Activated naive CD4-positive, alpha-beta T cell treated with Interleukin-2 at 50 U/mL for 16 hours (primary cell): ENCODE measurements at places on chromosomes 6 and 20.

GRCh38 chr6:97040355-97040860 is 115.9 kb downstream of the KLHL32 start:
- DNase-seq, result no peak

DNA sequence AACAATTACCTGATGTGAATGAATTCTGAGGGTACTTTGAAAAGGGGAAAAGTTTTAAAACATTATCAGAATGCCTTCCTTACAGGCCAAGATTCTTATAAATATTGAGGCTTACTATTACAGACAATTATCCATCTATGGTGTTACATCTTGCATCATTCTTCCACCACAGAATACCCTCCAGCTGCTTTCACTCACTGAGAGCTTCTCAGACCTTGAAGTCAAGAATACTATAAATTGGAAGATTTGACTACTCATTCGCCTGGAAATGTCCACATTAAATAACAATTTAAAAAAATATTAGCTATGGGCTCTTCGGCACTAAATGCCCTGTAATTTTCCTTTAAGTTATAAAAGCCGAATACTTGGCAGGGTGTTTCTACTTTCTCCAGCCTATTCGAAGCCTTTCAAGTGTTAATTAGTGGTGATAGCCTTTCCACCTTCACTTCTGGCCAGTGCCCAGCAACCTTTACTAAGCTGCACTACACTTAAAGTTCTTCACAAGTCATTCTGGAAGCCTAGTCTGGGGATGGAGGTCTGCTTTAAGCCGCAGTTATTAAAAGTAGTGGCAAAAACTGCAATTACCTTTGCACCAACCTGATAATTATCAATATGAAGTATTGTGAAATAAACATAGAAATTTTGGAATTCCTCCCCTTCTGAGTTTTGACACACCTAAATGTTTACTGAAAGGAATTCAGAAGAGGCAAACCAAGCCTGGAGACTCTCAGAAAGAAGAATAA is 100.9 kb downstream of the BMP5 start:
- no peak for DNase-seq

DNA sequence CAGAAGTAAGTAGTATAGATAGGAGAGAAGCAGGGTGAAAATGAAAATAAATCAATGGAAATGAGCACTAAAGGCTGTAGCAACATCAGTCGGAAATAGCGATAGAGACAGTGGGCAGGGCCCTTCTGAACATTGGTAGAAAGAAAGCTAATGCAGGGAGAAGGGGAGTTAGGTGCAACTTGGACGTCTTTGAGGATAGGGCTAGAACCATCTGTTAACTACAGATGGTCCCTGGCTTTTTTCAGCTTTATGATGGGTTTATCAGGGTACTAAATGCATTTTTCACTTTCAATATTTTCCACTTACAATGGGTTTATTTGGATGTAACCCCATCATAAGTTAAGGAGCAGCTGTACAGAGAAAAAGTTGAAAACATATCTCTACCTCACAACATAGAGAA is 72.8 kb upstream of the CNR1 start:
- DNase-seq, result no peak

DNA sequence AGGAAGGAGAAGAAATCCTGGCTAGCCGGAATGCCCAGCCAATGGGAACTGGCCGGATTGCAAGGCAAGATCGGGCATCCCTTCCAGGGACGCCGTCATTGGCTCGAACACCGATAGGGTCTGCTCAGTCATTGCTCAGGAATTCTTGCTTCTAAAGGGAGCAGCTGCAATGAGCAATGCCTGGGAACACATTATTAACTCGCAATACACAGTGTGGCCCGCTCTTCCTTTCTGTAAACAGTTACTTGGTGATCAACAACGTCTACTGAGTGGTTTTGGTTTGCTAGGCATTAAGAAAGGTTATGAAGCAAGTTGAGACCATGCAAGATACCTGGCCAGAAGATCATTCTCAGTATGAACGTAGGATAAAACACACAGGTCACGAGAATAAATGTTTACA is 165.4 kb upstream of the CITED2 start:
- DNase-seq, result no peak

DNA sequence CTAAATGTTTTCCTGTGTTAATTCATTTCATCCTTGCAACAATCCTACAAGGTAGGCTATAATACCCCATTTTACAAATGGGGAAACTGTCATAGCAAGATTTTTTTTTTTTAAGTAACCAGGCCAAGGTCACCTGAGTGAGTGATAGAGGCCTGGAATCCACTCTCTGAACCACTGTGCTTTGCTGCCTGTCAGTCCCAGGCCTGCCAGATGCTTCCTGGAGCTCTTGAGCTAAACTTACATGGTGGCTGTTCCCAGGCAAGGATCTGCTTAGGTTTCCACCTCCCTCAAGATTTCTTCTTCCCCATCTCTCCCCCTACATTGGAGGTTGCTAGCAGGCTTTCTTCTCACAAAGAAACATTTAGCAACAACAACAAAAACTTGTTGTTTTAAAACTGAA is 32.7 kb upstream of the RNF8 start:
- DNase-seq, result no peak

DNA sequence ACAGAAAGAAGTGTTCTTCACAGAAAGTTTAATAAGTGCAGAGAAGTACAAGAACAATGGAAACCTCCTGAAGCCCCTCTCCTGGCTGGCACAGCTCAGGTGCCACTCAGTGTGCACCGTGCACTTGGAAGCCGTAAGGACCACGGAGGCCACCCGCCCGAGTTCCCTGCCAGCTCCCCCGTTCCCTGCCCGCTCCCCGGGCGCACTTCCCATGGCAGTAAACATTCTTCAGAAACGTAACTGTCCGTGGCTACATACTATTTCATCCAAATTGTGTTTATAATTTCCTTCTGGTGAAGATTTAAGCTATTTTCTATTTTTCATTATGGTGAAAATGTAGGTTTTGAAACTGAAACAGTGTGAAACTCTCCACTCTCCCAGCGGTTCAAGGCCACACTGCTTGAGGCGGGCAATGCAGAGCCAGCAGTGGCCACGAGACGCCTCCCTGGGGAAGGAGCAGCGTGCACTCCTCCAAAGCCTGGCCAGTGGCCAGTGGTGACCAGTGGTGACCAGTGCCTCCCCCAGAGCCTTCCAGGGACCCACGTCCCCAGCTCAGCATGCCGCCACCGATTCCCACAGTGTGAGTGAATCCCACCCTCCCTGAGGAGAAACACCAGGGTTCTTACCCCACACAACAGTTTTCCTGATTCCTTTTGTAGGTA is 46.4 kb downstream of the TAF4 start:
- DNase-seq, result no peak

DNA sequence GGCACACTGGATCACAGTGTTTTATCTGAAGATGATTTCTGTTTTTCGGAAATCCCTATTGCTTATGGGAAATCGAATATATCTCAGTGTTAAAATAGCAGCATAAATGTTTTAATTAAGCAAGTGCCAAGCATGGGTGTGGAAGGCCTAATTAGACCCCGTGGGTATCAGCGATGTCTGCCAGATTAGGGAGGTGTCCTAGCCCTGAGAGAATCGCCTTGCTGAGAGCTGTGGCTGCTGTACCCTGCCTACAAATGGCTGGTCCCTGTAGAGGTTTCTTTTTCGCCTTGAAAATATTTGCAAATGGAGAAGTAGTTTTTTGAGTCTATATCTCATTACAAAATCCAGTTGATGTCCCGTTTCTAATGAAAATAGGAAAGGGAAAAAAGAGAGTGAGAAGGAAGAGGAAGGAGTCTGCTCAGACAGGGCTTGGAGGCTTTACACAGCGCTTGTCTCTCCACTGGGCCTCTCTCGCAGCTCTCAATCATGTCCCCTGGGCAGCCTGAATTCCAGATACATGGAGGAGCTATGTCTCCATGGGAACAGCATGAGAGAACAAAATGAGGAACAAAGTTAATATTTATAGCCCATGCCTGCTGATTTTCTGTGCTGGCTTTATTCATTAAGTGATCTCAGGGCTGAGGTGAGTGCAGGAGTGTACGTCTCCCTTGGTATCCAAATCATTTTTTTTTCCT is 35.2 kb upstream of the BCLAF1 start:
- DNase-seq, result no peak

- DNase-seq, result no peak
Observed at GRCh38 chr20:38372806-38373205, 26.5 kb downstream of the LBP start.

DNA sequence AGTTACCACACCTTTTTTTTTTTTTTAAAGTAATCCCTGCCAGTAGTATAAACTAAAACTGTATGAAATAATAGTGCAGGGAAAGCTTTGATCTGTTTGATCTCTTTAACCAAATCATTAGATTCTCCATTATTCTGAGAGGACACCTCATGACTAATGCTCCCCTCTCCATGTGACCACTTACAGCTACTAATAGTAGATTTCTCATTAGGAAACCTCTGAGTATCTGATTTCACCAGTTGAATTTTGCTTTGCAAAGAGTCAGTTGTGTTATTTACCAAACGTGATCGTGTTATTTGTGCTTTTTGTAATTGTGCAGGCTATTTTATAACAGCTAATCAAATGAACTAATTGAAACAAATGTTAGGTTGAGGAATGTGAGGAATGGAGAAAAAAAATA is 12.5 kb downstream of the CASP8AP2 start:
- no peak for DNase-seq

DNA sequence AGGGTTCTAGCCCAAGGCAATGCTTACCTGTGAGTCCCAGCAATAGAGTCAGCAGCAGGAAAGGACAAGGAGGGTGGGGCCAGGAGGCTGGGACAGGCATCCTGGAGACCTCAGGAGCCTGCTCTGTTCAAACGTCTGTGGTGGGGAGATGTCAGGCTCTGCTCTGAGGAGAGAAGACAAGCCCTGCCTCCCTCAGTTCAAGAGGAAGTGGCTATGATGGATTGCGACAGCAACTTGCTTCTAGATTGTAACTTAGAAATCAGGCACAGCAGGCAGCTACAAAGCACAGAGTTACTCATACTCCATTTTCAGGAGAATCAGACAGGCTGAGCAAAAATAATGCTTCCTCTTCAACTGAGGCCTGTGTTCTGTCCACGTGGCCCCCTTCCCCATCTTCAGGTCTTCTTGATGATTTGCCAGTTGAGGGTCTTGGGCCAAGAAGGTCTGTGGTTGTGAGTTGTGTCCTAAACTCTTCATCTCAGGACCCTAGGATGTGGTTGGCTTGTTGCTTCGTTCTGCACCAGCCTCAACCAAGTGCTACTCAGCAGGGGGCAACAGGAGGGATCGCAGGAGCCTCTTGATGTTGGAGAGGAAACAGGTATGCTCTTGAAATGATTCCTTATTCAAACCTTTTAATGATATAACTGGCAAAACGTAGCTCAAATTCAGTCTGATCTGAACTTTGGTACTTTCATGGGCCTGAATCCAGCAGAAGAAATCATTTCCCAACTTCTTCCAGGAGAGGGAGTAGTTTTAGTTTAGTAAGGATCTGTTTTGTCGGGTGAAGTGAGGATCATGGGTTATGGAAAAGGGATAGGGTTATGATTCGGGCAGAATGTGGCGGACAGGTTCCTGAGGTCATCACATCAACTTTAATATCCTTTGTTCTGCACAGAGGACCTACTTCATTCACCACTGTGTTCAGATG is 31.0 kb downstream of the SIRPB1 start:
- DNase-seq, result no peak
